Stimulated activated CD4-positive, alpha-beta T cell treated with anti-CD3 and anti-CD28 coated beads, Interleukin-12 subunit alpha, Interleukin-12 subunit beta, amount 100 ng/mL, for 24 hours (primary cell): ENCODE measurements at places on chromosomes 3 and 15.

GRCh38 chr3:123660900-123661299, 76.0 kb upstream of the HACD2 start:
- no peak for DNase-seq

DNA sequence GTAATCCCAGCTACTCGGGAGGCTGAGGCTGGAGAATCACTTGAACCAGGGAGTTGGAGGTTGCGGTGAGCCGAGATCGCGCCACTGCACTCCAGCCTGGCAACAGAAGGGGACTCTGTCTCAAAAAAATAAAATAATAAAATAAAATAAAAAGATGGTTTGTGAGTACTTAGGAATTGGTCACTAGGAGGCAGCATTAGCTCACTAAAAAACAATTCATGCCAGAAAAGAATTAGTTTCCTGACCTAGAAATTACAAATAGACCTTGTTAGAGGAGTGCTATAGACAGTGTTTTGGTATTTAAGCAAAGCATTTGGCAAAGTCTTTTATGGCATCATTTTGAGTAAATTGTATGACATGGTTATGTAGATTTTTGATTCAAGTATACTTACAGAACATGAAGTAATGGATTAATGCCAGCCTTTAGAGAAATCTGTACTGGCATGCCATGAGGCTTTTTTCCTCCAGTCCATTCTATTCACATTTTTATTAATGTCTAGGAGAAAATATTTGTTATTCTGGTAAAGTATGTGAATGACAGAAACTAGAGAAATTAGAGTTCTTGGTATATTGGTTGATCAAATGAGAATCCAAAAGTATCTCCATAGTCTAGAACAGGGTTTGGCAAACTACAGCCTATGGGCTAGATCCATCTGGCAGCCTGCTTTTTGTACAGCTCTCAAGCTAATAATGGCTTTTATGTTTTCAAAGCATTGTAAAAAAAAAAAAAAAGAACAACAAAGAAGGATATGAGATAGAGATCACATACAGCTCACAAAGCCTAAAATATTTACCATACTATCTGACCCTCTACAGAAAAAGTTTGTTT, 81.6 kb downstream of the LRRC49 start:
- DNase-seq, result no peak

GRCh38 chr3:52253314-52254304, 8.1 kb downstream of the PPM1M start:
- peak; percentile 71 for DNase-seq

DNA sequence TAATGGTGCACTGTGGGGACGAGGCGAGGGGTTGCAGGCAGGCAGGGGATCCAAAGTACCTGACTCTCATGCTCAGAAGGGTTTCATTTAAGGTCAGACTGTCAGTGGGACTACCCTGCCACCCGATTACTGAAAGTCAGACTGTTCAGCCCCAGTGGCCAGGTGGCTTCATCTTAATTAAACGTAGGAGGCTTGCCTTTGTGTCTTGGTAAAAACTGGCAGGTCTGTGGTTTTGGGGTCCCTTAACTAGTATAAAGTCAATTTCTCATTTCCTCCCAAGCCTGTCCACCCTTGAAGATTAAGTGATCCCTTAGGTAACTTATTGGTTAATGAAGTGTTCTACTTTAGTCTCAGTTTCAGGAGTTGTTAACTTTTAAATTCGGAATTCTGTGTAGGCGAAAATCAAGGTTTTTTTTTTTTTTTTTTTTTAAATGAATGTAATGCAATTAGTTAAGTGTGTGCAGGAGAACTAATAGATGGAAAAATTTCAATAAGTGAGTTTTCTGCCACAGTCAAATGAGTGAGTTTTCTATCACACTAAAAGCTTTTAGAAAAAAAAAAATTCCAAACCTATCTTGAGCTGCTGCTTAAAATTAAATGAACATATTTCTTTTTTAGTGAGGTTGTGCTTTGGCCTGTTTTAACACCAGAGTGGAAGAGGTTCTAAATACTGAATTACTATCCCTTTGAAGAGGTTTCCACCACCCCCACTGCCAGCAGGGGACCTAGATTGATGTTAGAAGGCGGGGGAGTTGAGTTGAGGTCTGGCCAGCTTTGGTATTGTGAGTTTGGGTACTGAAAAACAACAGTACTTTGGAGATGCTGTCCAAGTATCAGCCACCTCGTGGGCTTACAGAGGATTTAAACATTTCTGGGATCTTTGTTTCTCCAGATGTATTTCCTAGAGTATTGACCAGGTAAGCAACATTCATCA, 15.2 kb downstream of the ITPR1 start:
- DNase-seq, result no peak

- no peak for DNase-seq
Observed at GRCh38 chr3:24525557-24525956, 30.9 kb upstream of the THRB start.

GRCh38 chr15:47184003-47184907, 533.0 kb upstream of the SEMA6D start:
- DNase-seq, result peak; percentile 11

GRCh38 chr3:46998121-46998851, 18.8 kb downstream of the NBEAL2 start:
- peak; percentile 59 for DNase-seq

DNA sequence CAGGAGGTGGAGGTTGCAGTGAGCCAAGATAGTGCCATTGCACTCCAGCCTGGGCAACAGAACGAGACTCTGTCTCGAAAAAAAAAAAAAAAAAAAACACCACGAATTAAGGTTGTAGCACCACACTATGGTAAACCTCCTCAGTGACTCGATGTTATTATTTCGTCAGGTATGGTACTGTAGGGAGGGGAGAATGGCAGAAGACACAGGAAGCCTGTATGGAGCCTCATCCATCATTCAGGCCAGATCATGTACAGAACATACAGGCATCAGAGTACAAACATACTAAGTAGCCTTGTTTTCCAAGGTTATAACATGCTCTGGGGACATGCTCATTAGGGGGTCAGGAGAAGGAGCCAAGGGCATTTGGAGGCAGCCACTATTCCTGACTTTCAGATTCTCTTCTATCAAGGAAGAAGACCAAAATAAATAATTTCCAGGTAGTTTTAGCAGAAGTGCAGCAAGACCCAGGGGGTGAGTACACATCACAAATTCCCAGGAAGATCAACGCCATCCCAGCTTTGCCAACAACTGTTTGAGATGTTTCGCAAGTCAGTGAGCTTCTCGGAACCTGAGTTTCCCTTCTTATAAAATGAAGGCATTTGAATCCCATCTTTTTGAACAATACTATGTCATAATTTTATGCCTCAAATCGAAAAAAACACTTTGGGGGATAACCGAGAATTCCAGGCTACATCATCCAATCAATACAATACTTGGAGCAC, 79.8 kb downstream of the FOXP1 start:
- DNase-seq, result no peak

DNA sequence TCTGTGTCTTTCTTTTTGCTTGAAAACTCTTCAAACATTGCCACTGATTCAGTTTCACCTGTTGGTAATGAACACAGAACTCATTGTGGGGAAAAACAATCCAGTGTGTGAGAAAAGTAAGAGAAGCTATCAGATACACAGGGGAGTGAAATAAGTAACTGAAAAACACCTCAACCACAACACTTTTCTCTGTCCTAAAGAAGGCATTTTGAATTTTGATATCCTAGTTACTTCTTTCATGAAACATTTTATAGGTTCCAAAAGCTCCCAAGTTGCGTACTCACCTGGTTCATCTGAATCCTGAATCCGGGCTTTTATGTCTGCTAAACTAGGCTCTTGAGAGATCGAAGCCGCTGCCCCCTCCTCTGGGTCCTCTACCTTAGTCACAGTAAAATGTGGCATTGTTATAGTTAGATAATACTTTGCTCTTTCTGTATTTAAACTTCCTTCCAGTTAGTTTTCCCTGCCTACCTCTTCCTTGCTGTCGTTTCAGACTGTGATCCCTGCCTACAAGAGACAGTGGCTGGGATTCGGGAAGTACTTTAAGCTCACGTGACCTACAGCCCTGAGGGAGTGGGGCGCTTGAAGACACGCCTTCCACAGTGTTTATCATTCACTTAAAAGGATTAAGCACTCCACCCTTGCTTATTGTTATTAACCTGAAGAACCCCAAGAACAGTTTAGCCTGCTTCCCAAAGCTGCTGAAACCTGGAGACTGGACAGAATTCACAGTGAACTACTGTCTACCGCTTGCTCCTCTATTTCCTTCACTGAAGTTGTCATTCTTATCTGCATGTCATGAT, 19.1 kb downstream of the SLC12A6 start:
- no peak for DNase-seq

DNA sequence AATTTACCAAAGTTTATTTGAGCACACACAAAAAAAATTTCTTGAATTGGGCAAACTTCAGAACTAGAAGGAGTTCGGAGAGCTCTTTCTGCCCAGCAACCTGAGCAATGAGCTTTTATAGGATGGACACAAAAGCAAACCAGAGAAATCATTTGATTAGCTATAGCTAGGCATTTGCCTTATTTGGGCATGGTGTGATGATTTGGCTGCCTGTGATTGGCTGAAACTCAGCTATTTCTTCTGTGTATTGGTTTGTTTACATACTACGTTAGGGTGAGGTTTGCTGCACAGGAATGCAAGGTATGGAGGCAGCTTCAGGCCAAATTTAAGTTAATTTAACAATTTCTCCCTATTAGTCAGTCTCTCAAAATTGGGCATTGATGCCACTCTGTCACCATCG, 65.1 kb downstream of the NEK11 start:
- no peak for DNase-seq

GRCh38 chr3:138682648-138683047, 74.1 kb downstream of the FAIM start:
- no peak for DNase-seq

GRCh38 chr3:37136067-37136466, 38.3 kb downstream of the LRRFIP2 start:
- no peak for DNase-seq

- no peak for DNase-seq
Observed at GRCh38 chr3:134003066-134003465, 26.7 kb downstream of the SLCO2A1 start.

GRCh38 chr3:35648347-35648746, 9.0 kb downstream of the ARPP21 start:
- no peak for DNase-seq

DNA sequence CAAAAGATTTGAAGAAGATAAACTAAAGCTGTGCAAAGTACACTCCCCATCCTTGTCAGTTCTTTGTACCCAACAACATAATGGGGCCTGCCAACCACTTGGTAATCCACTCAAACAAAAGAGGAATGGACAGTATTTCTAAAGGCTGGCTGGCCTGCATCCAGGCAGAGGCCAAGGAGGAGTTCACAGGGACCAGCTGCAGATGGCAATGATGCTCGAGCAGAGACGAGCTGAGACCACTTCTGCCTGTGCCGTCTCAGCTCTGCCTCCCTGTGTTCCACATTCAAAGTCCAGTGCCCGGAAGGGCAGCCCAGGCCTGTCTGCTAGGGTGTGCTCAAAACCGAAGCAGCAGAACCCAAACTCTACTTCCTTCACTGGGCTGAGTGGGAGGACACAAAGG, 14.3 kb downstream of the CXCR6 start:
- no peak for DNase-seq

DNA sequence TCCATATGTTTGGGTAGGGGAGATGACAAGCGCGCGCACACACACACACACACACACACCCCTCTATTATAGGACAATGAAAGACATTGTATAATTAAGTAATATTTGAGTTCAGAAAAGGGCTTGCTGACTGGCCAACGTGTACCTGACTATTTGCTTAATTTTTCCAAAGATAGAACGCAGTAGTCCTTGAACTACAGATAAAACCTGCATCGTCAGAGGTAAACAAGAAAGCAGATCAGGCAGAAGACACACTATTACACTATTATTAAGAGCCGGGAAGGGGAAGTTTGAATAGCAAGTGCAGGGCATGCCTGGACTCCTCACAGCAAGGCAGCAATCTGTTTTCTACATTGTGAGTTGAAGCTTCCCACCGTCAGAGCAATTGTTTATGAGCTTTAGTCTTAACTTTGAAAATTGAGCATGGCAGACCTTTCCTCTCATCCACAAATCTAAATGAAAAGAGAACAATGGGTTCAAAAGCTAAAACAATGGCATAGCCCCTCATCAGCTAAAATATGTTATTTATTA, 427.7 kb downstream of the GABRG3 start:
- no peak for DNase-seq

DNA sequence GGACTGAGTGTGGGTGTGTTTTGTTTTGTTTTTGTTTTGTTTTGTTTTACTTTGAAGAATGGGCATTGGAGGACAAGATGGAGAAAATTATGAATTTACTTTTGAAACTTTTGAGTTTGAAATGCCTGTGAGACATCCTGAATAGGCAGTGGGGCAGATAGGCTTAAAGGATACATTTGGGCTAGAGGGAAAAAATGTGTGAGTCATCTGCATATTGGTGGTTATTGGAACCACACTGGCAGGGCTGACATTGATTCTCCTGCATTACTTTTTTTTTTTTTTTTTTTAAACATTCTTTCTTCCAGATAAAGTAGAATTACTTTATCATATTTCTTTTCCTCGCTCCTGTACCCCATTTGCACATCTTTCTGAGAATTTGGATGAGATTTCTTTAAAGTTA, 56.1 kb downstream of the CALML4 start:
- DNase-seq, result no peak

DNA sequence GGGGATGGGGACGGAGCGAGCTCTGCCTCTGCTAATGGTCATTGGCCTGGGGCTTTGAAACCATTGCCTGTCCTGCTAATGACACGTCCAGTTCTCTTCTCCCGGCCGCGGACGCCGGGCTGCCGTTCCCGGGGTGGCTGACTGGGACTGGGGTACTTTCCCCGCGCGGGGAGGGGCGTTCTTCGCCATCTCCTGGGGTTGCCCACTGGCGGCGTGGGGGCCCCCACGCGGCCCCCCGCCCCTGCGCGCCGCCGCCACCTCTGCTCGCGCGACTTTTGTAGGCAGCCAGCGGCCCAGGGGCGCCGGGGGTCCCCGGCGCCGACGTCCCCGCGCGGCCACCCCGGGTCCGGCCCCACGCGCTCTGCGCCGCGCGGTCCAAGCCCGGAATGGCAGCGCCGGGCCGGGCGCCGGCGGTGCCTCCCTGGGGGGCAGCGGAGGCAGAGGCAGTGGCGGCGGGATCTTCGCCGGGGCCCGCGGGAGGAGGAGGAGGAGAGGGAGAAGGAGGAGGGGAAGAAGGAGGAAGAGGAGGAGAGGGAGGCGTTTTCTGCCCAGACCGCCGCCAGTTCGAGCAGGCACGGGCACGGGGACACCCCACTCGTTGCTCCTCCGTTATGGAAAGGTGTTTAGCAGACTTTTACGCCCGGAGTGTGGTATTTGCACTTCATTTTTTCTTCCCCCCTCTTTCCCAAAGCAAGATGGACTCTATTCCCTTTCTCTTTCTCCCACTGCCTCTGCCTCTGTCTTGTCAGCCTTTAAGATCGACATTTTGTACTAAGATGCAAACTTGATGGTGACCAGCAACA, 2.3 kb downstream of the BBX start:
- DNase-seq, result no peak

DNA sequence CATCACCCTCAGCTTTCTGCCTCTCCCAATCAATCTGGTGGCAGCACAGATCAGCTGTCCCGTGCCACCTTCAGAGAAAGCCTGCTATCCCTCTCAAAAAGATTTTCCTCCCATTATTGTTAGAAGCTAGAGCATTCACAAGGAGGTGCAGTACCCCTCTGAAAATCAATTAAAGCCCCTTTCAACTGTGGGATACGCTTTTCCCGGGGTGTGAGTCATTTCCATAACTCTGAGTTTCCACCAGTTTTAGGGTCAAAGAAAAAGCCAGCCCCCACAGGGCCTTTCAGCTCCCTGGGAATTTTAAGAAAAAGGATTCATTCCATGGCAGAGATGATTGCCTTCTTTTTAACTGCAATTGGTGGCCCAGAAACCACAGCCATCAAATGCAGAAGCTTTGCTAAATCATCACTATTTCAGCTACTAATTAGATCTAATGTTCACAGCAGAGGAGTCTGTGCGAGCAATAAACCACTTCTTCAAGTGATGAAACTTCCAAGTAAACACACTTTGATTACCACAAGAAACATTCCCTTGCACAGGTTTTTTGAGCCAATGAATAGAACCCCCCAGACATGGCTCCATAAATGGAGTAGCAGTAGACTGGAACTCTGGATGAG, 270.0 kb upstream of the TPRG1 start:
- DNase-seq, result no peak
